ENCODE measurements at places on chromosomes 3 and 15.
A peak's percentile ranks its signal among the peaks of the same experiment; 100 is the strongest.

GRCh38 chr15:65762914-65763787, 28.9 kb downstream of the DENND4A start:
- DNase-seq, result no peak

GRCh38 chr15:94380798-94381197, 149.4 kb downstream of the MCTP2 start:
- no peak for DNase-seq

DNA sequence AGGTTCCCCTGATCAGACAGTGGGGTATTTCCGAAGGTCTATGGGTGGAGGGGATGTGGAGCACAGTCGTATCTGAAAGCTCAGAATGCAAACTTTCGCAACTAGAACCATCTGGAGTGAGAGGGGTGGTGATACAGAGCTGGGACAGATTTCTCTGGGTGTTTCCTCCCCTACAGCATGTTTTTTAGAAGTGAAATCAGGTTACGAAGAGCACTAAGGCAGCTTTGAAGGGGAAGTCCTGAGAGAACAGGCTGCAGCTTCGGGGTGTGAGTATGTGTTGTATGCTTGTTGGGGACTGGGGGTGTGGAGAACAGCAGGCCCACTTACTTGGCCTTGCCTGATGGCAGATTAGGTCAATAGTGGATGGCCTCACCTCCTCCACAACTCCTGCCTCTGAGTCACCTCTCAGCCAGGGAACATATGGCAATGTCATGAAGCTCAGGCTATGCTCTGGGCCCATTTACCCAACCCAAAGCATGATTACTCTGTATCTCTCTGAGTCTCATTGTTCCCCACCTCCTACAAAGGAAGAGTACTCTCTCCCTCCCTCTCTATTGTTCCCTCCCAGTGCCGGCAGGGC, 107.2 kb upstream of the RASGRP1 start:
- no peak for DNase-seq

DNA sequence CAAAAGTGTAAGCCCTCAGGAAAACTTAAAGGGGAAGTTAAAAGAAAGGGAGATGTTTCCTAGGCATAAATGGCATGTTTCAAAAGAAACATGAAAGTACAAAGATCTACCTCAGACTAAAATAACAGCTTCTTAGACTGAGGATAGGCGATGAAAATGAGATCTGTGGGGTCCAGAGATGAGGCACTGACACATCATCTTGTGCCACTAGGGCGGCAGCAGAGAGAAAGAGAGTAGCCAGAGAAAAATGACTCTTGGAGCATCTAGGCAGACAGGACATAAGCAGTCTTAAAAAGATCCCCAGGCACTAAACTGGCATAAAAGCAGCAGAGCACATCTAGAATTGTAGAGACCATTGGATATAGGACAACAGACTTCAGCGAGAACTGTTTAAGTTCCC, 42.5 kb upstream of the RFX7 start:
- DNase-seq, result no peak

GRCh38 chr3:22361521-22361920, 610.5 kb upstream of the ZNF385D start:
- peak; percentile 19 for DNase-seq

GRCh38 chr3:178810181-178810580, 261.4 kb downstream of the ZMAT3 start:
- DNase-seq, result no peak

DNA sequence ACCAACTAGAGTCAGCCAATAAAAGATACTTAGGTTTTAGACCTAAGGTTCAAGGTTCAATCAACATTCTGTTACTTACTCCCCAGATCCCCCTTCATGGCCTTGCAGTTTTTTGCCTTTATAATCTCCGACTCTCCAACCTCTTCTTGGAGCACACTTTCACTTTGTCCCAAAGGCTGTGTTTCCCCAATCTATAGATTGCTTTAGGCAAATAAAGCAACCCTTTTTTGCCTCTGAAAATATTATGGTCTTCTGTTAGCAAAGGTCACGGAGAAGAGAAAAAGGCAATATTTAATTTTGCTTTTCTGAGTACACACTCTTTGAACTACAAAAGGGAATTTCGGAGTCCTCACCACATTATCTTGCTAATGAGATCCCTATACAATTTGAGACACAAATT, 268.1 kb downstream of the PLOD2 start:
- DNase-seq, result no peak

DNA sequence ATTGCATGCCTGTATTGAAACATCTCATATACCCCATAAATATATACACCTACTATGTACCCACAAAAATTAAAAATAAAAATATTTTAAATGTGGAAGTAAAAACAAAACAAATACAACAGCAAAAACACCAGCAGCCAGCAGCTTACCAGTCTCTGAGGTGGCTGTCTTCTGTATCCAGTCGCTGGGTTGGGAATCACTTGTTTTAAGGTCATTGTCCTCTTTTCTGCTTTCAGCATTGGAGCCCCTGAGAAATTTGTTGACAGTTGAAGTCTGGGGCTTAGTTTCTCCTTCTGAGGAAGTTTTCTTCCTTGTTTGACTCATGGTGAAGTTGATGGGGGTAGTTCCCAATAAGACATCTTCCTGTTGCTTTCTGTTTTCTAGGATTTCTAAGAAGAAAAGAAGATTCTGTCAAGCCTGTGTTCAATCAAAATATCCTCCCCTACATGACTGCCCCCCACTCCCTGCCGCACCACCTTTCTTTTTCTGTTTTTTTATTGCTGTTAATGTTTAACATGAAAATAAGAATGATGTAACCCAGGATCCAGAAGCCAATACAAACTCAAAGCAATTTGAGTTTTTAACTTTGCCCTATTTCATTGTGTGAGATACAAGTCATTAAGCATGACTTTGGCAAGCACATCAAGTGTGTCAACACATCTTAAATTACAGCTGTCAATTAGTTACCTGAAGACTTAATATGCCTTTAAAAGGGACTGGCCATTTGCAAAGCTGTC, at the start of gene LRRC31:
Gene LRRC31 (minus strand): TSS at position 452 of the 737 bp plus-strand sequence. CDS start 128 bp downstream, at position 324.
- no peak for DNase-seq

- peak; percentile 61 for DNase-seq
Measured at GRCh38 chr3:173584838-173585831, 187.6 kb downstream of the NLGN1 start.

GRCh38 chr3:354432-354831, 157.9 kb downstream of the CHL1 start:
- DNase-seq, result peak; percentile 22

DNA sequence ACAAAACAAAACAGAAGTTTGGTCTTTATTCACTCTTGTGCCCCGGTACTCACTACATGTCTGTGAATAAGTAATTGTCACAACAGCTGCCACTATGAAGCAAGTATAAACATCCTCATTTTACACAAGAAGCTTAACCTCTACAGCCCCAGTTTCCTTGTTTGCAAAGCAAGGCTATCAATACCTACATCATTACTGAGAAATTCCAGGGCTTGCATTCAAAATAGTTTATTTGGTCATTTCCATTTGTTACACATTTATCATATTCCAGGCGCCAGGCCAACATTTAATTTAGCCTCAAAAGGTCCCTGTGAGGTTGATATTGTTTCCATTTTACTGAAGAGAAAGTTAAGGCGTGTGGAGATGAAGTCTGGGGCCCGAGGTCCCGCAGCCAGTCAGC, 161.4 kb upstream of the LRTM1 start:
- DNase-seq, result peak; percentile 27

- no peak for DNase-seq
Measured at GRCh38 chr3:31321620-31322019, 211.1 kb upstream of the STT3B start.

DNA sequence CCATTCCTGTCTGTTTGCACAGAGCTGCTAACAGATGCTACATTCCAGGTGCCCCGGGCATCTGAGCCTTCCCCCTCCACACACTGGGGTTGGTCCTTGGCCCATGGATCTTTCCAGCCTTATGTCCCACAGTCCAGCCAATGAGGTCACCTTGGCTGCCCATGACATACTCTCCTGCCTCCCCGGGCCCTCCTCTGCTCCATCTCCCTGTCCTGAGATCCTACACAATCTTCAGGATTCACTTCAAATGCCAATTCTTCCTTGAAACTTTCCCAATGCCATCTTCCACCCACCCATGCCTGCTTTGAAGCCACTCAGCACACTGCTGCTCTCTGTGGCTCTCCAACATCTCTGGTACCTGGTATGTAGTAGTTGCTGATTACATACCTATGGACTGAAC, 4.3 kb downstream of the CHRNA3 start:
- DNase-seq, result no peak

DNA sequence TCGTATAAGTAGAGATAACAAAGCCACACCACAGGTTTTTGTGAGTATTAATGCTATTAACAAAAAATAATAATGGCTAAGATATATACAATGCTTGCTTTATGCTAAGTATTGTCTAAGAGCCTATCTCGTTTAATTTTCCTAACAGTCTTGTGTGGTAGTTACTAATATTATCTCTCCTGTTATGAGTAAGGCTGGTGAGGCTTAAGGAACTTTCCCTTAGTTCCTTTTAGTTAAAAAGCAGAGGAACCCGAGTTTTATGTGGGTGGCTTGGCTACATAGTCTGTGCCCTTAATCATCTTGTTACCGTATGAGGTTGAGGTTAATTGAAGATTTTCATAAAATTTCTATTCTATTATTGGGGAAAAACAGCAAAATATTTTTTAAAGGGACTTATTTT, 218.4 kb downstream of the SOX2 start:
- no peak for DNase-seq

DNA sequence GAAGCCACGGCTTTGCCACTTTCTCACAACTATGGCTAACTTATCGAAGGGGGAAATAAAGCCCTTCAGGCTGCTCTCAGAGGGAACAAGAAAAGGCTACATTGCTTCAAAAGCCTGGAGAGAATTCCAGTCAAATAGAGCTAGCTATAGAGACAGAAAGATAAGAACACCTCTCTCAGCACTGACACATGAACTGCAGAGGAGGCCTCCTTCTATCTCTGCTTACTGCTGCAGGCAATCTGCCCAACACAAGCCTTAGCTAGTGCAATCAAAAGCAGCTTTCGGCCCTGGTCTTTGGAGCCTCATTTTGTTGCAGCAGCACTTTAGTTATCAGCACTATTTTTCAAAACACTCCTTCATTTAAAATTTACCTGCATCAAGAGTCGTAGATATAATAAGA, 118.4 kb upstream of the ROBO1 start:
- DNase-seq, result no peak

DNA sequence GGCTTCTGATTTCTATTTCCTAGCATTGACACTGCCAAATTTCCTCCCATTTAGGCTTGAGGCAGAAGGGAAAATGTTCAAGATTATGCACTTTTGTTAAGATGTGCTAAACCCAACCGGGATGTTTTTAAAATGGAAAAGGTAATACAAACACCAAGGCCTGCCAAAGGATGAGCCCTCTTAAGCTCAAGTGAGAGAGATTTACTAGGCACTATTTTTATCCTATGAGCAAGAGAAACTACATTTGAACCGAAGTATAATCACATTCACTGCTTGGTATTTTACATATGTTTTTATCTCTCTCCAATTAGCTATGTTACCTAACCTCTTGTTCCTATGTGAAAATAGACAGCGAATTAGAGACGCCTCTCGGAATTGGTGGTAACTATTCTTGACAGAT, 295.8 kb downstream of the GABRB3 start:
- DNase-seq, result no peak

- no peak for DNase-seq
Measured at GRCh38 chr3:112856537-112856936, 9.9 kb upstream of the CD200R1L start.
